Kidney (tissue), 22 donors: ENCODE measurements at places on chromosomes 13 and 19.

- DNase-seq = peak; percentile 58
These were observed 18.5 kb upstream of the ZNF331 start for GRCh38 chr19:53519446-53519845.

- DNase-seq = no peak
These were observed 111.3 kb upstream of the MIR17HG start for GRCh38 chr13:91236182-91236581.

- no peak for DNase-seq
These were observed 62.7 kb downstream of the SLC7A1 start for GRCh38 chr13:29532821-29533220.

DNA sequence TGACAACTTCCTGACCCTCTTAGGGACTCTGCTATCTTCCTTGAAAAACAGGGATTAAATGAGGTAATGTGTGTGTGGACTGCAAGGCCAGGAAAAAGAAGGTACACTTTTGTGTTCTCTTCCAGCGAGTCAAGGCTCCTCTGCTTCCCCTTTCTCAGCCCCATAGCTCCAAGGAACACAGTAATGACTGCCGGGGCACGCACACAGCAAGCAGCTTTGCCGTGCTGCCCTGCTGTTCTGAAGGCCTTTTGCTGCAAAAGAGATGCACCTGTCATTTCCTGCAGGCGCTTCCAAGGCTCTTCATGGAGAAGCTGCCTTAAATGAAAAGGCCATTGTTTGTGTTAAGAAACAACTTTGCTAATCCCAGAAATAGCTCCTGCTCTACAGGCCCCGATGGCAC, 84.6 kb downstream of the CYSLTR2 start:
- DNase-seq = no peak

- DNase-seq = no peak
These were observed 78.9 kb downstream of the TEX26 start for GRCh38 chr13:31011193-31011860.

DNA sequence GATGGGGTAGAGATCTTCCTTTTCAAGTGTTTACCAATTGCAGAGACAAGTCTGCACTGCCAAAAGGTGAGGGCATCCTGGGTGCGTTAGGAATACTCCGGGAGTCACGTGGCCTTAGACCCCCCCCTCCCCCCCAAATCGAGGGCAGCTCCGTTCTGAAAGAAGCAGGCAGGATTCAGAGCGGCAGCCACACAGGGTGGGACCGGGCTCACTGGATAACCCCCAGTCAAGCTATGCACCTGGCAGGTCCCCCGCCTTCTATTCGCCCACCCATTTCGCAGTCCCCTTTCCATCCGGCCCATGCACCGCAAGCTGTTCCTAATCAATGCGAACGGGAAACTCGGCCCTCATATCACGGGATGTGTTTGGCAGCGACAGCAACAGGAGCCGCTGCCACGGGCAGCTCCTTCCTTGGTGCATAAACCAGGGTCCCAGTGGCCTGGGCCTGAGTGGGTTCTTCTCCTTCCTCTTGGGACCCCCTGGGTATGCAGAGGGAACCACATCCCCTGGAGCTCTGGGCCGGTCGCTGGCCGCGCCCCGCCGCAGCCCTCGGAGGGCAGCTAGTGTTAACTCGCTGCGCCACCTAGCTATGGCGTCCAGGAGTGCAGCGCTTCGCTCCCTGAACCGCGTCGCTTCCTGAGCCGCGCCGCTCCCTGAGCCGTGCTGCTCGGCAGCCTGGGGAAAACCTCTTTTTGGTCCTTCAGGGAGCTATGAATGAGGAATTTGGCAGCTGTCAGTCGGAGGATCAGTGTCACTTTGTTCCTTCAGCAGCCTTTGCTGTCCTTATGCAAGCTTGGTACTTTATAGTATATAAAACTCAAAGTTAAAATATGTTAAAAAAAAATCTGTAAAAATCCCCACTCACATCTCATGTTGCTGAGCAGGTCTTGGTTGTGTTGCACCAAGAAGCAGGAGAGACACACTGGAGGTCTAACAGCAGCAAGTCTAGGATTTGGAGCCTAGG, 41.4 kb downstream of the LYL1 start:
- DNase-seq = peak; percentile 90

- DNase-seq = no peak
These were observed 162.9 kb downstream of the NHLRC3 start for GRCh38 chr13:39201180-39201579.

- no peak for DNase-seq
These were observed 158.3 kb downstream of the FOXO1 start for GRCh38 chr13:40508127-40508526.

DNA sequence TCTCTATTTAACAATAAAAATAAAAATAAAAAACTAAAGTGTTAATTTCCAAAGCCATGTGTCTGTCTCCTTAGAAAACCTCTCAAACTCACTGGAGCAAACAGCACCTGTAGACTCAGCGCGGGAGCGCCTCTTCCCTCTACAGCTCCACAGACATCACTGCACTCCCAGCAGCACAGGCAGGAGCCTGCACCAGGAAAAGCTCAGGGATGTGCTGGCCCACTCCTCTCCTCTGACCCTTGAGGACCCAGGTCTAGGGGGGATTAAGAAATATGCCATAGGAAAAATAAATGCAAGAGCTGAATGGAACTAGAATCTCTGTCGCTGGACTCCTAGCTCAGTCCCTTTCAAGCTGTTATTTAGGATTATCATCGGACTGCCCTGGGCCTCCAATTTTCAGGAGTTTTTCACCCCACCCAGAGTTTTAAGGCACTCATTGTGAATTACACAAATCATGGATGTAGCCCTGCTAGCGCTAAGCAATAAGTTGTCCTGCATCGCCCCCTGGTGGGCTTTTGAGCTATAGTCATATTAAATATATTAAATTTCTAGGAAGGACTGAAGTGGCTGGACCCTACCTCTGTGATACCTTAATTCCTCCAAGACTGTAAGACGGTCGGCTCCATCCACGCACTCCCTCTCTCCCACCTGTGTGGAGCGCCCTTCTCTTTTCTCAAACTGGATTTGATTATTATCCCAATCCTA, 333.9 kb downstream of the UQCRFS1 start:
- DNase-seq = peak; percentile 91

DNA sequence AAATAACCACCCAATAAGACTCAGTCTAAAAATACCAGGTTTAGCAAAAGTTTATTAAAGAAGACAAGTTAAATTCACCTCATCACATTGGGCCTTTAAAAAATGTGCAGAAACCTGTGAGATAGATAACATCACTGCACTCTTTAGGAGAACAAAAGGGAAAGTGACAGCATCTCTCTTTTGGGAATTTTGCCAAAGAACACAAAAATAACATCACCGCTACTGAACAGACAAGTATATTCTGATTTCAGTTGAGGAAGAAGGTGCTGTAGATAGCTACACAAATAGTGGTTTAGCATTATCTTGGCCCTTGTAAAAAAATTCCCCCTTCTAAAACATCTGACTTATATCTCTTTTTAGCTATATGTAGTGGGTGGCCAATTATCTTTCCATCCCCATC, 244.7 kb downstream of the VWA8 start:
- no peak for DNase-seq

DNA sequence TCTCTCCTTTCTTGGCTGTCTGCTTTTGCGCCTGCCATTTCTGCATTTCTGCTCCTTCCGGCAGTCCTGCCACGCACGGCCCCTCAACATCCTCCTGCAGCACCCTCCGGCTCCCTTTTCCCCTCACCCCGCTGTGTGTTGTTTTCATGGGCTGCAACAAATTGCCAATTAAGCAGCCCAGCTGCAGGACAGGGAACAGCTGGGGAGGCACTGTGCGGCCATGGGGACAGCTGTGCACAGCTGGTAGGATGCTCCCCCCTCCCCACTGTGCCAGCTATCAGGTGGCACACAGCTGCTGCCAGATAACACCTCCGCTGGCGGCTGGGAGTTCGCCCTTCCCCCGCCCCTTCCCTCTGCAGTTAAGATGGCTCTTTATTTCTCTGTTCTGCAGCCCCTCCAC, 25.4 kb downstream of the LYL1 start:
- peak; percentile 69 for DNase-seq

DNA sequence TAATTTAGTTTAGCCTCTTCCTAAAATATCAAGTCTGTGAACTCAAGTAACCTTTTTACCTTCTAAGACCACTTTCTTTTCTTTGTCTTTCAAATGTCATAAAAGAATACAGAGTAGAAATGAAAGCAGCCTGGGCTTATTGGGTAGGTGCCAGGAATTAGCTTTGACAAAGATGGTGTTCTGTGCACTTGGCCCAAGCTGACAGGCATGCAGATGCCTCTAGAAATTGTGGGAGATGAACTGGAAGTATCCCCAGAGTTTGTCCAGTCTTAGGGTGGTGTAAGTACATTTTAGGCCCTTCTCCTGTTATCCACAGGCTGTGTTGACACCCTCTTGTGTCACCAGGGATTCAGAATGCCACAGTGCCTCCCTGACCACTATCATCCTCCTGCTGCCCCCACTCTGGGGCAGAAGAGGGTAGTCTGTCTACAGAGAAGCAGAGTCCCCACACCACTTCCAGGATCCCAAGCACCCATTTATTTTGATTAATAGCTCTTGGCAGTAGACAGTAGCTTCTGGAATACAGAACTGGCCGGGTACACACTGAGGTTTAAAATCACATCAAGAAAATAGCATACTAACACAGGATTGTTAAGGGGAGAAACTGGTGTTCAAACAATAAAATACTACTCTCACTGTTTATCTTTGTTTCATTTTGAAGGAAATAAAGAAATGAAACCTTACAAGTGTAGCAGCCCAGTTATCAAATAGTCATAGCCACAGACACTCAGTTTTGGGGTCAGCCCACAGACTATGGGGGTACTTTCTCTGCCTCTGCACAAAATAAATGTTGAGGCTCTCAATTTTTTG, 343.2 kb downstream of the KCNRG start:
- peak; percentile 43 for DNase-seq

GRCh38 chr19:55220525-55220924, 8.0 kb downstream of the TMEM86B start:
- no peak for DNase-seq

- DNase-seq = no peak
These were observed 36.2 kb downstream of the WASF3 start for GRCh38 chr13:26593661-26594060.

DNA sequence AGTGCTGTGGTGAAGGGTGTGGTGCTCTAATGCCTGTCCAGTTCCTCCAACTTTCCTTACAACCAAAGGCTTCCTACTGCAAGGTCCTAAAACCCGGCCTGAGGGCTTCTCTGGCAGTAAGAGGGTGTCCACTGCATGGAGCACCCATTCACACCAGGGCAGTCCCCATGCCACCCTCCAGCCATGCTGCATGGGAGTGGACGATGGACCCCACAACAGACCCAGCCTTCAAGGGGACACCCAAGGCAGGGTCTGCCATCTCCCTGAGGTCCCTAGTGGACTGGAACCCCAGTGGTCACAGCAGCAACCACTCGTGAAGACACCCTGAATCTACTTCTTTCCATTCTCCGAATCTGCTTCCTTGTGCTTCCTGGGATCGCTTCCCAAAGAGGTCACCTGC, 117.6 kb upstream of the SOX1 start:
- DNase-seq = no peak

- DNase-seq = peak; percentile 83
These were observed 1.2 kb upstream of the EEF2 start for GRCh38 chr19:3986260-3987041.

- DNase-seq = no peak
These were observed 79.6 kb downstream of the GGACT start for GRCh38 chr13:100508996-100509395.

- DNase-seq = no peak
These were observed 32.7 kb downstream of the TIMM13 start for GRCh38 chr19:2394442-2395292.

DNA sequence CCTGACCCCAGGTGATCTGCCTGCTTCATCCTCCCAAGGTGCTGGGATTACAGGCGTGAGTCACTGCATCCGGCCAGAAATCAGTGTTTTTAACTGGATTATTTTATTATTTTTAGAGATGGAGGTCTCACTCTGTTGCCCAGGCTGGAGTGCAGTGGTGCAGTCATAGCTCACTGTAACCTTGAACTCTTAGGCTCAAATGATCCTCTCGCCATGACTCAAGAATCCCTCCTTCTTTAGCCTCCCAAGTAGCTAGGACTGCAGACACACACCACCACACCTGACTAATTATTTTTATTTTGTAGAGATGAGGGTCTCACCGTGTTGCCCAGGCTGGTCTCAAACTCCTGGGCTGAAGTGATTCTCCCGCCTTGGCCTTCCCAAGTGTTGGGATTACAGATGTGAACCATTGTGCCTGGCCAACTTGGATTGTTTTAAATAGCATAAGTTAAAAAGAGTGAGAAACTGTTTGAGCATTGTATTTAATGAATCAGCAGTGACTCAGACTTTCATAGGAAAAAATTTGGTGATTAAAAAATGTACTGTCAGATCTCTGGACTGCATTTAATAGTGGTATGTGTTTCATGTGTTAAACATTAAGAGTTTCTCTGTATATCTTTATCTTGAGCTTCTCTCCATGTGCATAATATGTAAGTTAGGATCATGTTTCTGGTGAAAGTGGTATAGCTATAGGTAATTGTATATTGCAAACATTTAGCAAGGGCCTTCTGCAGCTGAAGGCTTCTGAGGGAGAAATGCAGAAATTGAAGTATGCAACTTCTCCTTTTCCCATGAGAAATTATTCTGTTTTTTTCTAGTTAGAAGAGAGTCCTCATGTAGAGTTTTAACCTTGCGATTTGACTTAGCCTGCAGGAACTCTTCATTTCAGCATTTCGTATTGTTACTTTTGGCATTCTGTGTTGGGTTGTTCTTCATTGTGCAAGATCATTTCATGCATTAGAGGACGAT, 121.2 kb downstream of the PCCA start:
- no peak for DNase-seq

DNA sequence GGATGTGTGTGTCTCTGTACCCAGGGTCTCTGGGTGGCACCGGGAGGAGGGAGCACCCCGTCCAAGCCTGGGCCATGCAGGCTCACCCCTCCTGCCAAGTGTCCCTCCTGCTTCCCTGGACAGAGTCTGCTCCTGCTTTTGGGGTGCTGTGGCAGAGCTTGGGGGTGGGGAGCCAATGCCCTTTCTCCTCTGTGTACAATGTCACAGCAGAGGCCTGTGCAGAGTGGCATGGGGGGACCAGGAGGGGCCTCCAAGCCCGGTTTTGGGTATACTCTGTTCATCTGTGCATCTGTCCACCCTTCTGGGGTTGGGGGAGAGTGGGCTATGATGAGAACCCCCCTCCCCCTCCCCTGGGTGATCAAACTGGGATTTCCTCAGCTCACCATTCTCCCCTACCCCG, 33.5 kb downstream of the PDE4A start:
- DNase-seq = no peak

DNA sequence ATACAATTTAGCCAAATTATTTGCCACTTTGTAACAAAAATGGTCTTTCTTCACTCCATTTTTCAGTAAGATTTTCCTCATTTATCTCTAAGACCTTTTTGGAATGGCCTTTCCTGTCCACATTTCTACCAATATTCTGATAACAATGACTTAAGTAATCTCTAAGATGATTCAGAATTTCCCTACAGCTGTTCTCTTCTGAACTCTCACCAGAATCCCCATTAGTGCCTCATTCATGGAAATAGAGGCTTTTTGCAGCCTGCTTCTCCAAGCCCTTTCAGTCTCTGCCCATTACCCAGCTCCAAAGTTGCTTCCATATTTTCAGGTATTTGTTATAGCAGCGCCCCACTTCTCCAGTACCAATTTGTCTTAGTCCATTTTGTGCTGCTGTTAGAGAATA, 867.0 kb downstream of the GPC5 start:
- no peak for DNase-seq
